ENCODE measurements at places on chromosomes 6 and 20.
A peak's percentile ranks its signal among the peaks of the same experiment; 100 is the strongest.

- peak; percentile 98 for DNase-seq
Observed at GRCh38 chr6:19804205-19805128, 32.7 kb upstream of the ID4 start.

- DNase-seq: no peak
Observed at GRCh38 chr20:58894652-58895447, 42.3 kb downstream of the GNAS start.

DNA sequence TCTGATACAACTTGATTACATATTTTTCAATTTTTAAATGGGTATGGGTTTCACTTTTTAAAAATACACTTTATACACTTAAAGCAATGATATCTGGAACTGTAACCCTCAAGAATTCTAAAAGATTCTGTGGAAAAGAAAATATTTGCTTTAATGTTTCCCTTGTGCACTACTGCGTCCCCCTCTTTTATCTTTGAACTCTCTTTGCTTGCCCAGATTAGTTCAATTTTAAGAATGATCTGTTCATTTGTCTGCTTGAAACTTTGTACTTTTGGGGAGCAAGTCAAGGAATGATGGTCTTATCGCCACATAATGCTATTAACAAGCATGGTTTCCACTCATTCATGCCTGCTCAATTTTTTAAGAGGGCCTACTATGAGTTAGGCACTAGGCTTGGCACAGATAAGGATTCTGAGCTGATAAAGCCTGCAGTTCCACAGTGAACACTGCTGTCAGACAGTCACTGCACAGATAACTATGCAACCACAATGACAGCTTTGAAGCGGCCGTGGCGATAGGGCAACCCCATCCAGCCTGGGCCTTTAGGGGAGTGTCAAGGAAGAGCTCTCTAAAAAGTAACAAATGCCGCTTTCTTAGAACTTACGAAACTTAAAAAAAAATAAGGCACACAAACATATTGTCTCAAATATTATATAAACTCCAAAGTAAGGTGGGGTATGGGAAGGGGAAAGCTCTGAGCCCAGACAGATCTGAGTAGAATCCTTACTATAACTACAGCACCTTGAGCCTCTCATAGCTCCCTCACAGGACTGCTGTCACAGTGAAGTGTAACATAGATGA lies 29.7 kb downstream of the FYN start:
- DNase-seq: no peak

DNA sequence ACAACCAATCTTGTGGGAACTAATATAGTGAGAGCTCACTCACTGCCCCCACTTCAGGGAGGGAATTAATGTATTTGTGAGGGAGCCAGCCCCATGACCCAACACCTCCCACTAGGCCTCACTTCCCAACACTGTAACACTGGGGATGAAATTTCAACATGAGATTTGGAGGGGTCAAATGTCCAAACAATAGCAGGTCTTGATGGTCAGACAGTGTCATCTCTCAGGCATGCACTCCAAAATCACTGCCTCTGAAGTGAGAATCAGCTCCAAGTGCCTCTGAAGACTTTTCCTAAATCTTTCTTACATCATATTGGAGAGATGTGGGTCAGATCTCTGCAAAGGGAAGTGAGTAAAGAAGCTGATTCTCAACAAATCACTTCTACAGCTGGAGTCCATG lies 13.8 kb upstream of the SAYSD1 start:
- DNase-seq: no peak

DNA sequence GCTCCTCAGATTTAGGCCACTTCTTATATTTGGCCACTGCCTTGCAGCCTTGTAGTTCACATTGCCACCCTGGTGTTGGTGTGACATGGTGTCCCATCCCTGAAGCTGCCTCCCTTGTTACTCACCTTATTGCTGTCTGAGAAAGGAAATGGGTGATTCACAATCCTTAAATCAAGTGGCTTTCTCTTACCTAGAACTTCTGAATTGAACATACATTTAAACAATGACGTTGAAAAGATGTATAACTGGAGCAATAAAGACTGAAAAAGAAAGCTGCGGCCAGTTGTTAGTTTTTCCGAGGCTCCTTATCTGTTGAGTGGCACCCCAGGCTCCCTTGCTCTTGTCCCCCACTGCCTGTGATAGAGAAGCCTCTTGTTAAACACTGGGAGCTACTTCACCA lies 28.8 kb upstream of the GNRH2 start:
- DNase-seq: no peak

DNA sequence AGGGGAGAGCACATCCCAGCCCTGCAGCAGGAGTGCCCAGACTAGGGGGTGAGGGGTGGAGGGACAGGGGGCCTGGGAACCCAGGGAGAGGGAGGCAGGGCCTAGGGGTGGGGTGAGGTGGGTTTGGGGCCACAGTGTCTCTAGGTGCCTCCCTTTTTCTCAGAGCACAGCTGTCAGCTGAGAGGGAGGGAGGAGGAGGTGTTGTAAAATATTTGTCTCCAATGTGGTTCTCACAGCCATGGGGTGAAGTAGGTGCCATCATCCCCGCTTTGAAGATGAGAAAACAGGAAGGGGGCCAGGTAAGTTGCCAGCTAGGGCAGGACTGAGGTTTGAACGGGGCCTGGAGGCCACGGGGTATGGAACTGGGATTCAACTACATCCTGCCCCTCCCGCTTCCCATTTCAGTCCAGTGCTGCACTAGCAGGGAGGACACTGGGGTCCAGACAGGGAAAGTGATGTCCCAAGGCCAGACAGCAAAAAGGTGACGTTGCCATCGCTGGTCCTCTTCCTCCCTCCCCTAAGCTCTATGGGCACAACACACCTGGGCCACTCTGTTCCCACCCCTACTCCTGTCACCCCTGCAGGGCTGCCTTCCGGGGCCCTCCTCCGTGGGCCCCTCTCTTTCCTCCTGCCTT lies 20.3 kb downstream of the PACSIN1 start:
- DNase-seq: no peak

DNA sequence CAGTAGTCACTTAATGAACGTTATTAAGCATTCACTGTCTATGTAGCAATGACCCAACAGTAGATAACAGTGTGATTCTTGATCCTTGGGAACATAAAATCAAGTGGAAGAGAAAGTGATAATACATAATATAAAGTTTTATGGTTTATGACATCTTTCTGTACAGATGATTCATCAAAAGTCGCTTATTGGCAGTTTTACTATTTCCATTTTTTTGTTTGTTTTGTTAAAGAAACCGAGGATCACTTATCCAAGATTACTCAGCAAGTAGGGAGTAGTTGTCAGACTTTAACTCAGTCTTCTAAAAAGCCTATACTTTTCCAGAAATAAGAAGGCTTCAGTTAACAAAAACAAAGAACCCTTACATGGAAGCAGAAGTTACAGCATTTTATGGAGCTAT lies 260.8 kb downstream of the ZFAND3 start:
- no peak for DNase-seq

GRCh38 chr20:55582498-55582897 lies 422.8 kb downstream of the CBLN4 start:
- no peak for DNase-seq

DNA sequence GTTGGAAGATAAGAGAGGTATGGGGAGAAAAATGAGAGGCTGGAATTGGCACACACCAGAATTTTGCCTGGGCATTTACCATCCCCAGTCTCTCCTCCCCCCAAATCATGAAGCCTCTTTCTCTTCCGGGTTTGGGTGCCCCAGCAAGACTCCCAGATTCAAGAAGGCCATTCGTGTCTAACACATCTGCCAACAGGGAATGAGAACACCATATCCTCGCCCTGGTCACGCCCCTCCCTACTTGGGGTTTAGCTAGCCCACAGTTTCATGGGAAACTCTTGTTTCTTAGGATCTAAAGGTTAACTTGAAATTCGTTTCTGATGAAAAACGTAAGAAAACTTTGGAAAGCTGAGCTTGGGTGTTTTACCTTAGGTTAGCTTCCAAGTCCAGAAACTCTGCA lies 105.5 kb upstream of the TMEM170B start:
- no peak for DNase-seq

GRCh38 chr6:14549871-14550270 lies 432.3 kb downstream of the CD83 start:
- DNase-seq: no peak

- DNase-seq: peak; percentile 85
Observed at GRCh38 chr6:105909106-105909505, 177.0 kb upstream of the PRDM1 start.

GRCh38 chr6:127484212-127484863 lies 25.1 kb upstream of the KIAA0408 start:
- DNase-seq: peak; percentile 19

DNA sequence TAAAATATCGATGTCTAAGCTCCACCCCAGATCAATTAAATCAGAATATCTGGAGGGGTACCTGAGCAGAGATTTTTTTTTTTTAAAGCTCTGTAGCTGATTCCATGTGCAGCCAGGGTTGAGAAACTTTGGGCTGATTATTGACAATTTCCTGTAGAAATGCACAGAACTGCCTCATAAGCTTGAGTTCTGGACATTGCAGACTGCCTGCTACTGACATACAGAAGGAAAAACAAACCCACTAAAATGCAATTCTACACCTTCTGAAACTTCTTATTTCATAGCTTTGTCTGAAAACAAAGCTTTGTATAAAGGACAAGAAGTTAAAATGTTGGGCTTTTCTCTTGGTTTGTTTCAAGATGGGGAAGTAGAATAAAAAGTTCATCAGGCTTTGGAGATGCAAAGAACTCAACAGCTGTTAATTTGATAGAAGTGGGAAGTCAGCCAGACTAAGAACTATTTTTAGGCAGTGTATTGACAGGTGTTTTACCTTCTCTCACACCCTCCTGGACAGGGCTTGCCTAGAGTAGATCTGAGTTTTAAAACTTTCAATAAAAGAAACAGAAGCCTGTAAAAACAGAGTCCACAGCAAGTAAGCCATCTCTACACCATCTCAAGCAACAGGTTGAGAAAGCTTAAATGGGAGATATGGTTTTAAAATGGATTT lies 147.7 kb downstream of the KCNQ5 start:
- DNase-seq: no peak

DNA sequence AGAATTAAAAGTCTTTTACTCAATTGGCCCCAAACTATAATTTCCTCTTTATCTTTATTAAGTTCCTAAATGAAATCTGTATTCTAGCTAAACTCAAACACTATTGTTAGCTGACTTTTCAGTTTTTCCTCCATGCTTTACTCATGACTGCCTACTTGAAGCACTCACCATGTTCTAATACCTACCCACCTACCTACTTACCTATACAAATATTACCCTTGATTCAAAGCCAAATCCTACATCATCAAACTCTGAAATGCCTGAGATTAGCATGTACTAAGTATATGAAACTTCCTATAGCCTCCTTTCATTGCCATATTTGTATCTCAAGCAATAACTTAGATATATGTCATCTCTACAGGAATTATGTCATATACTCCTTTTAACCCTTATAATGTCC lies 259.7 kb downstream of the HDGFL1 start:
- peak; percentile 64 for DNase-seq

DNA sequence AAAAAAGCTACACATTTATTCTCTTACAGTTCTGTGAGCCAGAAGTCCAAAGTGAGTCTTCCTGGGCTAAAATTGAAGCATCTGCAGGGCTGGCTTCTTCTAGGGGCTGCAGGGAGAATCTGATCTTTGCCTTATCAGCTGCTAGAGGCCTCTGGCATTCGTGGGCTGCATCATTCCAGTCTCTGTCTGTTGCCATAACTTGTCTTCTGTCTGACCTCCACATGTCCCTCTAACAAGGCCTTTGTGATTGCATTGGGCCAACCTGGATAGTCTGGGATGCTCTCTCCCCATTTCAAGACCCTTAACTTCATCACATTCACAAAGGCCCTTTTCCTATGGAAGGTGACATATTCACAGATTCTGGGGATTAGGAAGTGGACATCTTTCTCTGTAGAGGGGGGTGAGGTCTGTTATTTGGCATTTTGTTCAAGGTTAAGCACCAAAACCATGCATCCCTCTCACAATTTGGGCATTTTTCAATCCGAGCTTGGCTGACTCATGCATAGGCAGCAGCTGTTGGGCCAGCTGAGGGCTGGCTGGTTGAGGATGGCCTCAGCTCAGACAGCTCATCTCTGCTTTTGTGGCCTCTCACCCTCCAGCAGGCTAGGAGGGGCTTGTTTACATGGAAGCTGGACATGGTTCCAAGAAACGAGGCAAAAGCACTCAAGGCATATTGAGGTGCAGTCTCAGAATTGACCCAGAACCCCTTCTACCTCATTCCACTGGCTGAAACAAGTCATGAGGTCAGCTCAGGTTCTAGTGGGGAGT lies 116.1 kb upstream of the NXT1 start:
- no peak for DNase-seq

- DNase-seq: no peak
Observed at GRCh38 chr6:44128020-44128917, 915 bp downstream of the TMEM63B start.

DNA sequence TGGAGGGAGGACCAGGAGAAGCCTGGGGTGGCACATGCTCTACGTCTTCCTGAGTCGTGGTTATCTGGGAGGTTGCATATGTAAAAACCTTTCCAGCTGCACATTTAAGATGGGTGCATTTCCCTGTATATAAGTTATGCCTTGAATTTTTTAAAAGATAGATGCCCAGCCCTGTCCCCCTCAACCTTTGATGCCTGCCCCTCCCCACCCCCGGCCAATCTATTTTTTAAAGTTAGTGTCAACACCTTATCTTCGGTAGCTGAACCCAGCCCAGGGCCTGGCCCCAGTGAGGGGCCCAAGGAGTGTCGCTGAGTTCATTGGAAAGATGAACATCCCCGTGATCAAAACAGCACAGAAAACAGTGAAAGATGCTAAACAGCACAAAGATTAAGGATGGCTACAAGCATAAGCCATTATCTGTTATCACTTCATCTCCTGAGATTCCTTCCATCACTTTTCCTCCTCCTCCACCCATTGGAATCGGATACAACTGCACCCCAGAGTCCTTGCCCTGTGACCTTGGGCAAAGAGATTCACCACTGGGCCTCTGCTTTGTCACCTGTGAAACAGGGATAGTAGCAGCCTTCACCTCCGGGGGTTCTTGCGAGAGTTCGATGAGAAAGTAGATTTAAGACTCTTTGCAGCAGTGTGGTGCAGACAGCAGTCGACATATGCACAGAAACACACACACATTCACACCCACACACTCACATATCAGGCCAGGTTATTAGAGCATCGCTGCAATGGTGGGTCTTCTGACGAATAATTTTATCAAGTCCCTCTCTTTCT lies 47.5 kb downstream of the SIRPA start:
- no peak for DNase-seq

DNA sequence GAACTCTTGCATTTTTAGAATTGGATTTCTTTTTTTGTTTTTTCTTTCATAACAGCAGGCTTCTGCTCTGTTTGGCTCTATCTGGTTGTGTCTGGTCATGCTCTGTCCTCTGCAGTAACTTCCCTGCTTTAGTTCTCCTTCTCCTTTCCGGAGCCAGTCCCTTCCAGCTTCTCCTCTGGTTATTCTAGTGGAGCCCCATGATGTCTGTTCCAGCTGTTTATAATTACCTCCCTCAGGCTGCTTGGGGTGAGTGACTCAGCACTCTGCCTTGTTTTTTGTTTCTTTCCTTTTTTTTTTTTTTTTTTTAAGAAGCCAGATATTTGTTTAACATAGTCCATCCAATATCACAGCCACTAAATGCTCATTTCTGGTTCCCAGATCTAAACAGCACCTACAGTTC lies 409.6 kb downstream of the MAFB start:
- peak; percentile 82 for DNase-seq

Data from lung (tissue), 17 donors.